ENCODE measurements at places on chromosomes 2 and 18. TPM values are rescaled to one million over a fixed set of nuclear protein-coding genes. Genes with fewer than 3 reads are reported as not detected.

DNA sequence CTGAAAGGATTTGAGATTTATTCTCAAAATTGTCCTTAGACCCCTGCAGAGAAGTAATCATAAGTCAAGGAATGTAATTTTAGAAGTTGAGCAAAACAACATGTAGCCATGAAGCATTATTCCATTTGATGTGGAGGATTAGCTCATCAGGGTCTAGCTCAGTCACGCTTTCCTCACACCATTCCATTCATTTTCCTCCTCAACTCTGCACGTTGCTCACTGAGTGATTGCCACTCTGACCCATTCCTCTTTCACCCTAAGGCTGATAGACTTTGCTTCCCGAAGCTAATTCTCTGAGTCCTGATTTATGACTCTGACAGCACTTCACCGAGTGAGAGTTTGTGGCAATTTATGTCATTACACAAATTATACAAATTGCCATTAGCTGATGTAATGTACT, 820.6 kb upstream of the PIK3C3 start:
- DNase-seq = no peak
- no peaks in the 10 kb centered on the region for H3K36me3 ChIP-seq
- H3K27ac ChIP-seq = no peak overlapping the region
- no peaks in the 10 kb centered on the region for H3K4me1 ChIP-seq
- no peak overlapping the region for H3K4me3 ChIP-seq

The TANC1 gene
- total RNA-seq = 0.37 TPM

The ZSWIM2 gene
- total RNA-seq = not detected

The DSC1 gene
- 0.13 TPM for total RNA-seq

DNA sequence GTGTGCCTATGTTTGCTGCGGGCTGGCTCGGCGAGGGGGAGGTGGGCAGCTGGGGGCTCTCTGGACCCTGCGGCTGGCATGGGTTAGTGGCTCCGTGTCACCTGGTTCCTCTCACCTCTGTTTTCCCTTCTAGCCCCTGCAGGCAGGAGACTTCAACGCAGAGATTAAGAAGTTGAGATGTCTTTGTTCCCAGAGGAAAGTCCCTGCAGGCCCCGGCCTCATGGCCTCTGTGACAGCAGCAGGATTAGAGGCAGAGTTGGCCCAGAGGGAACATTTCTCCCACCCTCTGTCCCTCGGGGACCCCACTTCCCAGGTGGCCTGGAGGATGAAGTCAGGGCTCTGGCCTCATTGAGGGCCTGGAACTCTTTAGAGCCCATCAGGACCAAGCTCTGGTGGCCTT, 56.5 kb downstream of the HPCAL1 start:
- no peak overlapping the region for H3K4me3 ChIP-seq
- peaks cover 15% of the 10 kb centered on the region for H3K4me1 ChIP-seq
- H3K36me3 ChIP-seq = peaks cover 2% of the 10 kb centered on the region
- H3K27me3 ChIP-seq = no peaks in the 10 kb centered on the region
- no peak overlapping the region for H3K27ac ChIP-seq

Measured in activated CD8-positive, alpha-beta T cell treated with anti-CD3 and anti-CD28 coated beads, Interleukin-2, amount 10 ng/mL, durations not matched to agents 7 days and 5 days (primary cell).